Metanephros (tissue), 2 donors: ENCODE measurements at places on chromosomes 1 and 21. TPM values are rescaled to one million over a fixed set of nuclear protein-coding genes. Genes with fewer than 3 reads are reported as not detected.

The KRTAP7-1 gene
- total RNA-seq: not detected

The S100B gene
- total RNA-seq: 4.2 TPM

The VWA1 gene
- total RNA-seq: 54.3 TPM

The NPHS2 gene
- total RNA-seq: 46.4 TPM

The CFAP74 gene
- 0.23 TPM for total RNA-seq
